ENCODE measurements at places on chromosomes 12 and 14.

DNA sequence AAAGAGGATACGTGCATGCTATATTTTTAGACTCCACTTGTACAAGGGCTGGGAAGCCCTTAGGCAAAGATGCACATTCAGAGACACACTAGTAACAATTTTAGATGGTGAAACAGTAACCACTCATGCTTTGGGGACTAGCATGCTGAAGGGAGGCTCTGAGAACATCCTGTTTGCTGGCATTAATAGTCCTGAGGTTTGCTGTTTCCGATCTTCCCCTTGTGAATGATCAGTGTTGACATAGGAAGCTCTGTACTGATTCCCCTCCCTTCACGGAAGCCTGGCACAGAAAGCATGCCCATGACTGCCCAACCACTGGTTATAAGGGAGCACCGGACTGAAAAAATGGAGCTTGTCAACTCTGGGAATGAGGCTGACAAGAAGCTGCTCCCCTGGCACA is 164.6 kb downstream of the GCH1 start:
- no peak for DNase-seq

DNA sequence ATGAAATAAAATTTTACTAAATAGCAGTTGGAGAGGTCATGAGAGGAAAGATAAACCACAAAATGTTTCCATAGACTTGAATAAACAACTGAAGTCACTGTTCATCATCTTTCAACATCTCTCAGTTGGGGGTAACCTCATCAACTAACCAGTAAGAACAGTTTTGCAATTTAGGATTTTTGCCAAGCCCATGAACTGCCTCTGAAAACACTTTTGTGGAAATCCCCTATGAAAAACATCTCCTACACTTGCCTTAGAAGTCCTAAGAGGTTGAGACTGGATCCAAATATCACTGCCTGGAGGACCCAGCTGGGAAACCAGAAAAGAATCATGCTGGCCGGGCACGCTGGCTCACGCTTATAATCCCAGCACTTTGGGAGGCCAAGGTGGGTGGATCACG is 273.1 kb downstream of the C12orf50 start:
- no peak for DNase-seq

DNA sequence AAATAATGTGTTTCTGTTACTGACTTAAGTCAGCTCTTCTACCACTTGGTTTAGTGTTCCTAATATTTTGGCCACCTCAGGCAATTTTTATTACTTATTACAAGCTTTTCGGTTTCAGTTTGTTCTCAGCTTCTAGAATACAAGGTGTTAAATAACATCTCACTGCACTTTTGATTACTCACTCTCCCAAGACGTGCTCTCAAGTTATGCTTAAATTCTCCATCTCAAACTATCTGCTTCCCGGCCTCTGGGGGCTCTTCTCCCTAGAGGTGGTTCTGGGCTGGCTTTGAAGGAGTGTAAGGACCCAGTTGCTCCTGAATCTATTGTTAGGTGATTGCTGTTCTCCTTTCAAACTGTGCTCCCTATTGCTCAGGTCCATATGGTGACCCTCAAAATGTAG is 193.9 kb upstream of the DDHD1 start:
- no peak for DNase-seq

DNA sequence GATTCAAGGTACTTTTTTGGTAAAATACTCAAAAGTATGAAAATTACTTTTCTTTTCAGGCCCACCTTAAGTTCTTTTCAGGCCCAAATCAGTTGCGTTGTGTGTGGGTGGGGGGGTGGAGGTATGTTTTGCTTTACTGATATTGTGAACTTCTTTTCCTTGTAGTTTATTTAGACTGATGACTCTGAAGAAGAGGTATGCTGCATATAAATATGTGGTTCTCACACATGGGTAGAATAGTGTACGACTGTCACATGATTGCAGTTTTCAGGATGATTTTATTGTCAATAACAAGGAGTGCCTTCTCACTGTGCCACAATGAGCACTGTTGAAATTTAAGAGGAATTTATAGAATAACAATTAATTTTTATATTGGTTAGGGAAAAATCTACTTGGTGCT is 166.6 kb upstream of the ATP2B1 start:
- DNase-seq = no peak

- DNase-seq = no peak
Measured at GRCh38 chr14:22535916-22536315, 53.1 kb downstream of the DAD1 start.

DNA sequence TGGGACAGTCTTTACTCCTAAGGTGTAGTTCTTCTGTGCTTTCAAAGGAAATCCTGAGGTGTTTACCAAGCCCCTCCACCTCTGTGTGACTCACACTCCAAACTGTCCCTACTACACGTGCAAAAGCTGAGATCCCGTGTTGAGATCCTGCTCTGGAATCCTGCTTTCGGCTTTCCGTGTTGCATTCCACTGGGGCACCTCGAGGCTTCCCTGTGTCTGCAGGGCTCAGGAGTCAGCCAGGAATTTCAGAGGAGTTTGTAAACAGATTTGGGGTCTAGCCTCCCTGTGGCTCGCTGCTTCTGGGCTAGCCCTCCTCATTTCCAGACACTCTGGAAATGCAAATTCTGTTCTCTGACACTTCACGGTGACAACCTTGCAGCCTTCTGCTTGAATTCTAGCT is 48.4 kb downstream of the CACNA2D4 start:
- no peak for DNase-seq

GRCh38 chr12:94864987-94865386 is 138.5 kb downstream of the NDUFA12 start:
- DNase-seq = no peak

DNA sequence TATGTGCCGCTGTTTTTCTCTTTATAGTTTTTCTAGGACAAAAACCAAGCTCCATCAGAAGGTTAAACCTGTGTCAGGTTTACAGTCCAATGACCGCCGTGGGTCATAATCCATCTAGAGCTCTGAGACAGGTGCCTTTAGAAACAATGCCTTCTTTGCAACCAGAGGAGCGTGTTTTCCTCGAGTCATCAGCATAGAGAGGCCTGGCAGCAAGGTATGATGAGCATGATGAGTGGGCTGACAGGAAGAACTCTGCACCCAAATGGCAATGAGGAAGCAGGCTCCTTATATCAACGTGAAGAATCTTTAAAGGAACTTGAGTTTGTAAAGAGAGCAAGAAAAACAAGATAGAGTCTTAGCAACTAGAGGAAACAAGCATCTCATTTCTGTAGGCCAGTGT is 60.5 kb upstream of the NUDT4 start:
- DNase-seq = no peak

GRCh38 chr12:27822076-27822712 is 42.2 kb upstream of the MANSC4 start:
- no peak for DNase-seq

- no peak for DNase-seq
Measured at GRCh38 chr12:71655495-71655894, 8.2 kb downstream of the ZFC3H1 start.

DNA sequence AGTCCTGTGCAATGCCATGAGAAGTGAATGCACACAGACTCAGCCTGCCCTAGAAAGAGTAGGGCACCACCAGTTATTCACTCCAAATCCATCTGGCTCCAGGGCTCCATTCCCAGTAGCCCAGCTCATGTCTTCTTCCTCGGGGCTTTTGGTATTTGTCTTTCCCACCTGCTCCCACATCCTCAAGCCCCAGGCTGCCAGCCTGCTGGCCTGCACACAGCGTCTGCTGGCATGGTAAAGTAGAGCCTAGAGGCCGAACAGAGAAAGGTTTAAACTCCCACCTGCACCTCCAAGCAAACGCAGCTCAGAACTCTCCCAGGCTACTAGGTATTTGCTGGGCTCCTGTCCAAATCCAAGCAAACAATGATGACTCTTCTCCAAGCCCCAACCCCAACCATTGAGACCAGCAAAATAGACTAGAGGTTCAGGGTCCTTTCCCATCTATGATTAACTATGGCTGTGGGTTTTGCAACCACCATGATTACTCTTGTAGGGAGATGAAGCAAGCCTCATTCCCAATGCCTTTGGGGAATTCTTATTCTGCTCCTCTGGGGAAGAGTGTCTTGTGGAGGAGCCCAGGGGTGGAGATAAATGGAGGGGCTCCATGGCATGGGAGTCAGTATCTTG is 5.2 kb upstream of the VDR start:
- DNase-seq = no peak

DNA sequence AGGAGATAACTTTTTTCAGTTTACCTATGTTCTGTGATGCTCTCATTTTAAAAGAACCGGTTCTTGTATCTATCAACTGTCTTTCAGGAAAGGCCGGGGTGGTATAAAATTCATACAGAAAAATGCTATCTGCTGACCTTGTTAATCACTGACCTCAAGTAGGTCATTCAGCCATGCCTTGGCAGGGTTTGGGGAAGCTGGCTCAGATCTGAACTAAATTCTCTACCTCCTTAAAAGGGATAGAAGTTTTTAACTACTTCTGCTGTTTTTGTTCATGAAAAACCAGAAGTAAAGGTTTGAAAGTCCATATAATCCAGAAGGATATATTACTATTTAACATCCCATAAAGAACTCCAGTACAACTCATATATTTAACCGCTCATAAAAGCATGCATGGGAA is 10.1 kb downstream of the MYRFL start:
- DNase-seq = no peak

DNA sequence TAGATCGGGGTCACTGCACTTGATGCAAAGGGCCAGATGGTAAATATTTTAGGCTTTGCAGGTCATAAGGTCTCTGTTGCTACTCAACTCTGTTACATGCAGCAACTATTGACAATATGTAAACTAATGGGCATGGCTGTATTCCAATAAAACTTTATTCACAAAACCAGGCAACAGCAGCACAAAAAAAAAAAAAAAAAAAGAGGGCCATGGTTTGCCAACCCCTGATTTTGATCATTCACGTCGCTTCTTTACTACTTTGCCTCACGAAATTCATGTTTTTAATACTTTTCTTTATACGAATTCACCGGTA is 152.9 kb downstream of the RBM19 start:
- no peak for DNase-seq

DNA sequence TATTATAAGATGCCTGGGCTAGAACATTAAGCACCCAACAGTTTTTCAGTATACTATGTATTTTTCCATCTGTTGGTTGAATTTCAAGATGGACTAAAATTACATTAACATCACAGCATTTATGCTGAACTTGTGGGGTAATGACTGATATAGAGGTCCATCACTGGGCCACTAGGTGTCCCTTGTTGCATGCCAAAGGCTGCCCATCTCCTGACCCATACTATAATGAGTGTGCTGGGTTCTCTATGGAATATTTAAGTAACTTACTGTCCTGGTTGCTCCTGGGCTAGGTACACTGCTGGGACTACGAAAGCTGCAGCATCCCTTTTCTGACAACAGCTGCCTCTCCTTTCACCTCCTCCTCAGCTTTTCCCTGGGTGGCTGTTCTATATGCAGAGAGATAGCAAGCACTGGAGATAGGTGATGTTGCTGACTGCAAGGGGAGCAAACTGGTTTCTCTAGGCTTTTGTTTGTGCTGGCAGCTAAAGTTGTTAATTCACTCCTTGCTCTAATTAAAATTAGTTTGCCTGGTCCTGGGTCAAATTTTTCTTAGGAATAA is 138.6 kb upstream of the TRHDE start:
- DNase-seq = no peak

DNA sequence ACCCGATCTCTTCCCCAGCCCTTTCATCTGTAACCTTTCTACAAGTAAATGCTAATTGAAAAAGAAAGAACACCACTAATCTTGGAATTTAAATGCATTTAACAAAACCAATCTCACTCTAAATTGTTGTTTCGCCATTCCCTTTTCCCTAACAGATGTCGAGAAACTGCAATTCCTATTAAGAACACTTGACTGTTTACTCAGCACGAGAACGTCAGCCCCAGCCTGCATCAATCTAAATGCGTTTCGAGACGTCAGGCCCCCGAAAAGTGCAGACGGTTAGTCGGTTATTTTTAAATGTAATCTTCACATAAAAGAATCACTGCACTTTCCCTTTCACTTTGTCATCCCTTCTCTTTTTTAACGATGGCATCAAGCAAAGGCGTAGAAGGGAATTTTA is 837.6 kb downstream of the VRK1 start:
- DNase-seq = no peak

DNA sequence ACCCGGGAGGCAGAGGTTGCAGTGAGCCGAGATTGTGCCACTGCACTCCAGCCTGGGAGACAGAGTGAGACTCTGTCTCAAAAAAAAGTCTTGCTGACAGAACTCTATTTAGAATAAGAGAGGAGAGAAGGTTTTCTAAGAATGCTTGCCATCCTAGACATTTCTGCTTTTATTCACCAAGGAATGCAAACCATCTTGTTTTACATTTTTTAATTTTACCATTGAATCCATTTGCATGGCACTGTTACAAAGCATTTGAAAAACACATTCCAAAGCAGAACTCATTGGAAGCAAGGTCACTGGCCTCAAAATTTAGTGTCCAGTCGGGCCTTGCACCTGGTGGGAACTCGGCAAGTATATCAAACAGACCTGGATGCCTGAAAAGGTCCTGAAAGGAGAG is 44.2 kb upstream of the RASSF3 start:
- no peak for DNase-seq

GRCh38 chr12:125021771-125022170 is 28.3 kb downstream of the BRI3BP start:
- no peak for DNase-seq

DNA sequence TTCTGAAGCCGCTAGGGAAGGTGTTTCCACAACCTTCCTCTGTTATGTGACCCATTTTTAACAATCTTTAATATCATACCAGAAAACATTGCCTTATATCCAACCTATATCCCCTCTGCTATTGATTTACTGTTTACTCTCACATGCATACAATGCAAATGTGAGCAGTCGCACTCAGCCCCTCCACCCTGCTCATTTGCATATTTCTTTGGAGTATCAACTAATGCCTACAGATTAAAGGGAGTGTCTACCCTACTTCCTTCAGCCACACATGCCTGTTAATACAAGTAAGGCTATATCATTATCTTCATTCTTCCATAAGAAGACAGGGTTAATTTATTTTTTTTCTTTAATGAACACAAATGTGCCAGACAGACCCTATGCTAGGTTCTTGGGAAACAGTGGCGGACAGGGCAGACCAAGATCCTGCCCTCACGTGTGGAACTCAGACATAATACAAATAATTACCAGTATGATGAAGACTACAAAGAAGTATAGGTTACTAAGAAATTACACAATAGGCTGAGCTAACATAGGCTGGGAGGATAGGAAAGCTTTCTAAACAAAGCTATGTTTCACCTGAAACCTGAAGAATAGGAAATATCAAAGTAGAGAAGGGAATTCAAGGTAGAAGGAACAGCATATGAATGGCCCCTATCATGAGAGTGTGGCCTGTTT is 107.3 kb upstream of the MDM1 start:
- DNase-seq = no peak

- no peak for DNase-seq
Measured at GRCh38 chr12:48199774-48200221, 3.3 kb downstream of the OR10AD1 start.

All from cortex of kidney (tissue), 1 donor.